ENCODE measurements at places on chromosomes 7 and 10.

DNA sequence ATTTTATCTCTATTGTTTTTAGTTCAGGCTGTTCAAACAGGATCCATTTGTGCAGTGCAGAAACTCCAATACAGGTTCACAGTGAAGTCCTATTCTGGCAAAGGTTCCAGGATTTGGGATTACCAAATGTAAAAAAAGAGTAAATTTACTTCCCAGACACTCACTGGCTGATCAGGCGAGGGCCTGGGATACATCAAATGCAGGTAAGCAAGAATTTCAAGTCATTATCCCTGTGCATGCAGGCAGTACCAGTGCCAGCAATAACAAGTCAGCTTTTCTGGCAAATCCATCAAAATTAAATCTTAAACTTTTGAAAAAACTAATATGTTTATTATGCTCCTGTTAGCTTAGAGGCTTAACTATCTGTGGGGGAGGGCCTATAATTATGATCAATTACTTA, 6.3 kb downstream of the CDK6 start:
- DNase-seq, result no peak

DNA sequence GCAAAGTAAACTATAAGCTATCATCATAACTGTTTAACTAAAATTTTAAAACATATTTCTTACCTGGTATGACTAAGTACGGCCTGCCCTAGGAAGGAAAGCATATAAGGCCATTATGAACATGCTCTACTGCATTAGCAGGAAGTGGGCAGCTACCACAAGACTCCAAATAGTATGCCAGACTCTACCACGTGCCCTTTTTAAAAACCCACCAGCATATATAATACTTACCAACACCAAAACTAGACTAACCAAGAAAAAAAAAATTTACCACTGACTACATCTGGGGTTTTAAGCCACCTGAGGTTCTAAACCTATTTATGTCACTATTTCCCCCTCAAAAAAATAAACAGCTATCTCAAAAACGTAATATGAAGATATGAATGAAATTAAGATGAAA, 30.1 kb downstream of the NUDCD3 start:
- DNase-seq, result no peak

DNA sequence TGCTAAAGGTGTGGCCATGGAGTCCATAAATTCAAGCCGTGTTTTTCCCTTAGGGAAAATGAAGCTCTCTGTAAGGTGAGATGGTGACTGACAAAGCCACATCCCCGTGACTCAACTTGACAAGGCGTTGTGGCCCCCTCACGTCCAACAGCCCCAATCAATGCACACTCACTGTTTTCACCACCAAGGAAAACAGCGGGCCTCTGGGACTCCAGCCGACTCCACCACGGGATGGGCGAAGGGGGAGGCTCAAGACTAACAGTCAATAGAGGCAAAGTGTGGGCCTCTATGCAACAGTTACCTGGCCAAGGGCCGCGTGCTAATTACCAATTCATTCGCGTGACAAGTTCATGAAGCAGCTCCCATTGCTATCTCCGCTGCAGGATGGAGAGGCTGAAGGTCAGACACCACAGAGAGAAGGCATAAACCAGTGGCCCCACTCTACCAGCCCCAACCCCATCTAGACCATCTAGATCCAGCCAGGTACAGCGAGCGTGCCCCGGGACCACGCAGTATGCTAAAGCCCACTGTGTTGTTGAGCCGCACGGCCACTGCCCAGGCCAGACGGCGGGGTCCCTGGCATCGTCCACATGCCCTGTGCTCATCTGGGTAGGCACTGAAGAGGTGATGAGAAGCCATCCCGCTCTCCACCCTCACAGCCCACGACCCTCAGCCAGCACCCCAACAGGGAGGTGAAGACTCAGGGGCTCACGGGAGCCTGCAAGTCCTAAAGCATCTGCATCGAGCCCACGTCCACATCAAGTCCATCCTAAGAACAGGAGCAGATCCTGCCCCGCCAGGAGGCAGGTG, 76.1 kb downstream of the PROSER2 start:
- DNase-seq, result no peak

- no peak for DNase-seq
Measured at GRCh38 chr10:43254199-43254730, 12.6 kb downstream of the RASGEF1A start.

DNA sequence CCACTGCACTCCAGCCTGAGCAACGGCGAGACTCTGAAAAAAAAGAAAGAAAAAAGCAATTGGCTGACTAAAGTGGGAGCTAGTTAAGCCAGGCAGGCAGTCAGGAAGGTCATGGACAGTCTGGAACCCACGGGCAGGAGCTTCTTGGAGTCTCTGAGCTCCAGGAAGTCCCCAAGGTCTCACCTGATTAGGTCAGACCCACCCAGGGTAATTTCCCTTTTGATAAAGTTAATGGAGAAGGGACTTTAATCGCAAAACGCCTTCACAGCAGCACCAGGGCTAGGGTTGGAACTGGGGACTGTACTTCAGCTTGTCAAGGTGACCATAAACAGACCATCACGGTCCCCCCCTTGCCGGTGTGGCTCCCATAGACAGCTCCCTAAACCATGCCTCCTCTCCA, 6.6 kb downstream of the SLC29A4 start:
- no peak for DNase-seq

GRCh38 chr7:110962374-110962773, 128.6 kb upstream of the LRRN3 start:
- no peak for DNase-seq

- no peak for DNase-seq
Measured at GRCh38 chr7:4765776-4766490, 9.5 kb upstream of the AP5Z1 start.

- DNase-seq, result no peak
Measured at GRCh38 chr10:101133489-101134298, 2.6 kb downstream of the TLX1 start.

GRCh38 chr10:89314676-89315075, 12.8 kb downstream of the IFIT2 start:
- no peak for DNase-seq

DNA sequence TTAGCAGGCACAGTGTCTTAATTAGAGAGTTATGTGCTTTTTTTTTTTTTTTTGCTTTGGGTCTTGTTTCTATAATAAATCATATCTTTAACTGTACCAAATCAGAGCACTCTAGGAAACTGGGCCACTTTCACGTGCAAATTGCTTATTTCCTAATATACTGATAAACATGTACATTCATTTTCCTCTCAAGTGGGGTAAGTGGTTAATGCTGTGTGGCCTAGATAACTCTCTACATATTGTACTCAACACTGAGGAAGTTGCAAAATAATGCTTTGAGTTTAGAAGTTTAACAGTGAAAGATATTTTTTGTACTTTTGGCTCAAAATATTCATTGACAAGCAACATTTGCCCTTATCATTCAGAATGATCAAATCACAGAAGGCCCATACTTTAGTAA, 115.9 kb upstream of the IFRD1 start:
- no peak for DNase-seq

DNA sequence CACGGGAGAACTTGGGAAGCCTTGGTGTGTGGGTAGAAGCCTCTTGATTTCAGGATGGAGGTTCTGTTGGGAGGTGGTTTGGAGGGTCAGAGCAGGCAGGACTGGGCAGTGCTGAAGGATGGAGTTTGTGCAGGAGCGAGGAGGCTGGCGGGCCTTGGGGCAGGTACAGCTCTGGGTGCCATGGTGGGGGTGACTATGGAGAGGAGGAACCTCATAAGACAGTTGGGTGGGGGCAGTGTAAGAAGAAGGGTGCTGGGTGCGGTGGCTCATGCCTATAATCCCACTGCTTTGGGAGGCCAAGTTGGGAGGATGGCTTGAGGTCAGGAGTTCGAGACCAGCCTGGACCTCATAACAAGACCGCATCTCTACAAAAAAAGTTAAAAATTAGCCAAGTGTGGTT, 54.7 kb upstream of the GTF2IRD1 start:
- DNase-seq, result no peak

- no peak for DNase-seq
Measured at GRCh38 chr7:113119429-113119828, 1.1 kb upstream of the SMIM30 start.

- no peak for DNase-seq
Measured at GRCh38 chr10:116861796-116862195, 12.5 kb downstream of the ENO4 start.

DNA sequence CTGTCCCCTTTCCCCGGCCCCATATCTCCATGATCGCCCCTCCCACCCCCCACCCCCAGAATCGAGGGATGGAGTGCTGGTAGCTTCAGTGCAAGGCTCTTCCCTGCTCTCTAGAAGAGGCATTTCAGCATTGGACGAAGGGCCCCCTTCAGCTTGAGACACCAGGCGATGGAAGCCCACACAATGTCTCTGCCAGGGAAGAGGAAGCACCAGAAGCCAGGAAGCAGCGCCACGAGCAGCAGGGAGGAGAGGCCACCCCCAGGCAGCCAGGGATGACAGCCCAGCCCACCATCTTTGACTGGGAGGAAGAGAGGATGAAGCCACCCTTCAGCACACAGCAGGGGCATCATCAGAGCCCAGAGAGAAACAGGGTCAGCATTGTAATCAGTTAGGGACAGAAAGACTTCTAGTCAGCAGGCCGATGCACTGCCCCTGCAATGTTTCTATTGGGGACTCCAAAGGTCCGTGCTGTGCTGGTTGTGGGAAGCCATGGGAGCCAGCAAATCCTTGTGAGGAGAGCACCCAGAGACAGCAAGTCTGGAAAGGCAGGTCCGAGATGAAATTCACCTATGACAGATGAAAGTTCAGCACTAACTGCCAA, 15.7 kb downstream of the TMEM72 start:
- no peak for DNase-seq

DNA sequence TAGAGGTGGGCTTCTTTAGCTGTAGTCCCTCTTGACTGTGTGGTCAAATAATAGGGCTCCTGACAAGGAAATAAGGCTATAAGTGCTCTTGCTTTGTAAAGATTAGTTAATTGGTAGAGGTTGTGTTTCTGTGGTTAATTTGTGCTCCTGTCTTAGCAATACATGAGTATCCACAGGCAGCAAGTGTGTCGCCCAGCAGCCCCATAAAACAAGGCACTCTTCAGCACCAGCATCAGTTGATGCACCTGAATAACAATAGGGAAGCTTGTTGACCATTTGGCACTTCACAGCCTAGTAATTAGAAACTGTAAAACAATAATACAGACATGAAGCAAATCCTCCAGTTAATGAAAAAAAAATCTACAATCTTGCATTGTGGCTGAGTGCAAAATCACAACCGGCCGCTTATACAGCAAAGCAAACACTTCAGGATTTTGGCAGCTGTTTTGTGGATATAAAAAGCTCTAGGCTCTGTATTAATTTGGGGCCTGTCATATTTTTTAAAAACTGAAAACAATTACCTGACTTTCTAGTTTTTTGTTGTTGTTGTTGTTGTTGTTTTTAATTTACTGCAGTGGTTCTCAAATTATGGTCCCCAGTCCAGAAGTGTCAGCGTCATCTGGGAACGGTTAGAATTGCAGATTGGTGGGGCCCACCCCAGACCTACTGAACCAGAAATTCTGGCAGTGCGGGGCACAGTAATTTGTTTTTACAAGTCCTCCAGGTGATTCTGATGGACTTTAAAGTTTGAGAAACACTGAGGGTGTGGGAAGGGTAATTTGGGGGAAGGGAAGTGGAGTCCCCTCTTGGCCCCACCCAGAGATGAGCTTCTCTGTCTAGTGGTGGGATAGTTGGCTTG, 56.8 kb downstream of the AUTS2 start:
- DNase-seq, result no peak

GRCh38 chr7:4556868-4557793, 125.0 kb upstream of the FOXK1 start:
- DNase-seq, result no peak

DNA sequence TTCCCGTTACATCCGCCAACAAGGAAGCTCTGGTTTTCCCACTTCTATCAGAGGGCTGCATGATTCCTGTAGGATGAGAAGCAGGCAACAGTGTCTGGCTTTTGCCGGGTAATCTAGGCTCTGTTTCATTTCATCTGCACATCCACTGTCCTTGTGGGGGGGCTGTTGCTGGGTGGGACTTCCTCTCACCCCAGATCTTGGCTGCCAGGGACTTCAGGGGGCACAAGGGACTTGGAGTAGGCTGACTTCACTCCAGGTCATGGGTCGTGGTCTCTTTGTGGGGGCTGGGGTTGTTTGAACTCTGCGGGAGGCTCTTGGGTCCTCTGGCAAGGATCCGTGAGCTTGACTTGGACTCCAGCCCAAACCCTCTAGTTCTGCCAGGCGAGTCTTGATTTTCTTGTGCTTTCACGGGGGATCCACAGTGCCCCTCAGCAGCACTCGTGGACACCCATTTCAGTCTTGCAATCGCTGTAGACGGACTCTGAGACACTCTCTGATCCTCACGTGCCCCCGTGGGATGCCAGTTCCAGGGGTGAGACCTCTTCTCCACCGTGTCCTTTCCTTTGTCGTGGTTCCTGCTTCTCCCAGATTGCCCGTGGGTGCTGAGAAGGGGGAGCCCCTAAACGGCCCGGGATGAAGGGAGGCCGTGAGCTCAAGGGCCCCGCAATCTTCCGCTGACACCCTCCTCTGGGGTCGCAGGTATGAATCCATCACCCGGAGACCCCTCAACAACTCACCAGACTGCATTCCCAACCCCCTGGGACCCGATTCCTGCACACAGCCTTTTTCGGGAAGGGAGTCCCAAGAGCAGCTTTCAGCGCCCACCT, 21.4 kb upstream of the ZNF273 start:
- no peak for DNase-seq

- no peak for DNase-seq
Measured at GRCh38 chr10:89808842-89809241, 107.5 kb downstream of the KIF20B start.

DNA sequence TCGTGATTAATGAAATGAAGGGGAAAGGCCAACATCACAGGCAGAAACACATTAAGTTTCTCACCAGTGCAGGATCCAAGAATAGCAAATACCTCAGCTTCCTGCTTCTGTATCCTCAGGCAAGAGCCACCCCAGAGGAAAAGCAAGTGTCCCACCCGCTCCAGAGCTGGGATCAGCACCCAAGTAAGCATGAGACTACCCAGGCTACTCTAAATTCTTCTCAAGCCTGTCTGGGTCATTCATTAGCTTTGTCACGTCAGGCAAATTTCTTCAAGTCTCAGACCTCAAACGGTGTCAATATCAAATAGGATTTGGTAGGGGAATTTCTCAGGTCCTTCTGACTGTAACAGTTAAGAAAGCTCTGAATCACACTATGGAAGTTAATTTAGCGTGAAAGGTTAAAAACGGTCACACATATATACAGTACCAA, 59.0 kb downstream of the GNA12 start:
- DNase-seq, result no peak

DNA sequence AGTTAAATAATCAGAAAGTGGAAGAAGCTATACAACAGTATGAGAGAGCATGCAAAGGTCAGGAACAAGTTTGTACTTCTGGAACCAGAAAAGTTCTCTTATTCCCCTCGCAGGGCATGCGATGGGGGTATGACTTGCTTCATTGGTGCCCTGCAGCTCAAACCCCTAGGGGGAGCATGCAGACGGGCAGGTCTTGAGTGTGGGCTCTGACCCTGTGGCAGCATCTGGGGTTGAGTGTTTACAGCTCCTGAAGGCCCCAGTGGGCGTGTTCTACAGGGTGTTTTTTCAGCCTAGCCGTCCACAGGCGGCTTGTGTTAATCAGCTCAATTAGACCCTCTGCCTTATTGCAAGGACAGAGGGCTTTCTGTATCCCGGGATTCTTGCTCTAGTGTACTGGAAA, 44.5 kb downstream of the KIF20B start:
- no peak for DNase-seq
